ENCODE measurements at places on chromosomes 11 and 22.

- no peak for DNase-seq
These were observed 299.4 kb upstream of the ANO5 start for GRCh38 chr11:21893565-21893867.

DNA sequence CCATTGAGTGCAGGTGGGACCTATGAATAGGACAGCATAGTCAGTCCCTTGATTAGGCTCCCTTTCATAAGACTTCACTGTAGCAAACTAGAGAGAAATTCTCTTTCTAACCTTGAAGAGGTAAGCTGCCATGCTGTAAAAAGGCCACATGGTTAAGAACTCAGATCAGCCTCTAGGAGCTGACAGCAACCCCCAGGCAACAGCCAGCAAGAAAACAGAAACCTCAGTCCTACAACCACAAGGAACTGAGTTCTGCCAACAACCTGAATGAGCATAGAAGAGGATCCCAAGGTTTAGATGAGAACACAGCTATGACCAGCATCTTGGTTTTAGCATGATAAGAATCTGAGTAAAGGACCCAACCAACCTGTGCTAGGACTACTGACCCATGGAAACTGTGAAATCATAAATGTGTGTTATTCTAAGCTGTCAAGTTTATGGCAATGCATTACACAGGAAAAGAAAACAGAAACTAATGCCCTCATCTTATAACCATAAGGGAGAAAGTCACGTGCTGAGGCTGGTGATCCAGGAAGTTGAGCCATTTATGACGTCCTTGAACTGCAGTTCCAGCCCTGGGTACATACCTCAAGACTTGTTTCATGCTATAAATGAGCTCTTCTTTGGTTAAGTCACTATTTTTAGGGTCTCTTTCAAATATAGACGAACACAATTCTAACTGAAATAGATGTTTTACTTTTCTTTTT, 43.3 kb downstream of the RAB38 start:
- DNase-seq: no peak

DNA sequence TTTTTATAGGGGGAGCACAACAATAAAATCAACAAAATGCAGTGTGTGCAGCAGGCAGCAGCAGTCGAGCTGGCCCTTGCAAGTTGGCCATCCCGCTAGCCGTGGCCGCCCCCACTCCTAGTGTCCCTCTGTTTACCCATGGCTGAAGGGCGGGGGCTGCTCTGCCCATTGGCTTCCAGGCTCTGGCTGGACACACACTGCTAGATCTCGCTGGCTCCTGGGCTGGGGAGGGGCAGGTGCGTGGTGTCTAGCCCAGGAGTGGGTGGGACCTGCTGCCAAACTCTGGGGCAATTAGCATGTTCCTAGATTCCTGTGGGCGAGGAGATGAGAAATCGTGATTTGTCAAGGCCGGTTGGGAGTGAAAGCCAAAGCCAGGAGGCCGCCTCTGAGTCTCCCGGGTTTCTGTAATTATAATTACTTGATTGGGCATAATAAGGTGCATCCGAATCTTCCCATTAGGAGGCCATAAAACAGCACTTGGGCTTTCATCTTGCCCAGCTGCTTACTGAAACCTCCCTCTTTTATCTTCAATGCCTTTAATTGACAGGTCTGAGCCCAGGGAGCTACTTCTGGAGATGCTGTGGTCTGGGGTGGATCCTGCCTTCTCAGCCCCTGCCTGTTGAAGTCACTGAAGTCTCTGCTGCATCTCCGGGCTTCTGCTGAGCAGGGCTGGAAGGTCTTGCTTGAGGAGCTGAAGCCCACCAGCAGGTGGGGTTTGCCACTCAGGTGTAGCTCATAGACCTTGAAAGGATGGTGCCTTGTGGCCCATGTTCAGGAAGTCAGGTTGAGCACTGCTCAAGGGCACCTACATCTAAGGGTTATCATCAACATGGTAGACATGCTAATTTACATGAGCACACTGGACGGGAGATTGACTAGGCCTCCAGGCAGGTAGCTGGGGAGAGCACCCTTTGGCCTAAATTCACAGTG, 44.5 kb upstream of the DKK3 start:
- DNase-seq: no peak

- no peak for DNase-seq
These were observed 92.6 kb downstream of the PKNOX2 start for GRCh38 chr11:125257190-125257579.

DNA sequence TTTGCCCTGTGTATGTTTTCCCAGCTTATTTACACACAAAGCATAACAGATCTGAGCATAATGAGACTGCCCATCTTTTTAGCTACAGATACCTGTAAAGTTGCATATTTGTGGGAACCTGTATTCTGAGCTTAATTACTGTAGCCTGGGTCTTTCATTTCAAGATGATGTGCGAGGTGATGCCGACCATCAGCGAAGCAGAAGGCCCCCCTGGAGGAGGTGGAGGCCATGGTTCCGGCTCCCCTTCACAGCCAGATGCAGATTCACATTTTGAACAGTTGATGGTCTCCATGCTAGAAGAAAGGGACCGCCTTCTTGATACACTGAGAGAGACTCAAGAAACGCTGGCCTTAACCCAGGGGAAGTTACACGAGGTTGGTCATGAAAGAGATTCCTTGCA, 1.5 kb downstream of the PPFIA1 start:
- DNase-seq: no peak

GRCh38 chr11:112425121-112425520, 164.5 kb upstream of the PLET1 start:
- DNase-seq: no peak

DNA sequence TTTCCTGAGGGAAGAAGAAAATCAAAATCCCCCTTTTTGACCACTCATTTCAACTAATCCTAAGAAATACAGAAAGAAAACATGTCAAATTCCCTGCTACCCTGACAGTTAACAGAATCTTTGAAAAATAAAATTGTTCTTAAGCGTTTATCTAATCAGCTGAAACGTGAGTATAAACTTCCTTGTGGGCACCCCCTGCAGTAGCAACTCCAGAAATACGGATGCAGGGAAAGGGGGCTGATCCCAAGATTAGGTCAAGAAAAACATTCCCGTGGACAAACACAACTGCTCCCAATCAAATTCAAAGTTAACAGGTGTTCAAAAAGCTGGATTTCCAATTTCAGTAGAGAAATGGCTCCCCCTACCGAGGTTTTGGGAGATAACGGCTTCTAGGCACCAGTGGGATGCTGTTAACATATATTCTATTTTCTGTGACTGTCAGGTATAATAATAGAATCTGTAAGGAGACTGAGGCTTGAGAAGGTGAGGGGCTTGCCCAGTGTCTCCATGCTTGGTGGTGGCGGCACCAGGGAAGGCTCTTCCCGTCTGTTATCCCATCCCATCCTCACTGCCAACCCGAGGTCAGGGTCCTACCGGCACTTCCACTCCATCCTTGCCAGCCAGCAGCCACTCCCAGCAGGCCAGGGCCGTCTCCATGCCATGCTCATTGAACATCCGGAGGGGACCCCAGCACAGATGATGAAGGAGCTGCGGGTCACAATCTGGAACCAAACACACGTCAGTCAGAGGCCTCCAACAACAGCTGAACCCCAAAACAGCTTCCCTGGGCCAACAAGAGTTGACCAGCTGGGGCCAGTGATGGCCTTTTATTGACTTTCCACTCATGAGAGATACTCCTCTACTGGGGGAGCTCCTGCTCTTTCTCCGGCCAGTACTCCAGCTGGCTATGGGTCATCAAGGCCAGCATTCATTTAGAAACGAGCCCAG, 32.0 kb upstream of the SERPIND1 start:
- peak; percentile 23 for DNase-seq

DNA sequence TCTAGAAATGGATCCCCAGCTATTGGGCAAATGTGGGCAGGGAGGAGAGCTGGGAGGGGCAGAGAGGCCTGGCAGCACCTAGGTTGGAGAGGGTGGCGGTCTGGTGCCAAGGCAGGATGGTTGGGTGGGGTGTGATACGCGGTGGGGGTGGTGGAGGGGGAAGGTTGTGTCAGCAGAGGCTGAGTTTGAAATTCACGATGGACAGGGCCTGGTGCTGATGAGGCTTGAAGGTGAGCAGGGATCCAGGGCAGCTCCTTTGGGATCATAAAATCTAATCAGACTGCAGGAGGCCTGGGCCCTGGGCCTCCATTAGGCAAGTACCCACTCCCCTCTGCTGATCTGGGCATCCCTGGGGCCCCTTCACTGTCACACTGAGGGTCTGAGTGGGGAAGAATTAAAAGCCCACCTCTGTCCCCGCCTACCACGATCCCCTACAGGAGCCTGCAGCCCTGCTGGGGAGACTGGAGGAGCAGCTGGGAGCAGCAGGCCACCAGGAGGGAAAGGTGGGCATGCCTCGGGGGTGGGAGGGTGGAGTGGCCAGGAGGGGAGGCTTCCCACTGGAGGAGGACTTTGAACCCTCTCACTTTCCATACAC, 24.0 kb downstream of the IGLL1 start:
- no peak for DNase-seq

- DNase-seq: no peak
These were observed 14.7 kb upstream of the ARHGAP8 start for GRCh38 chr22:44737406-44738346.

DNA sequence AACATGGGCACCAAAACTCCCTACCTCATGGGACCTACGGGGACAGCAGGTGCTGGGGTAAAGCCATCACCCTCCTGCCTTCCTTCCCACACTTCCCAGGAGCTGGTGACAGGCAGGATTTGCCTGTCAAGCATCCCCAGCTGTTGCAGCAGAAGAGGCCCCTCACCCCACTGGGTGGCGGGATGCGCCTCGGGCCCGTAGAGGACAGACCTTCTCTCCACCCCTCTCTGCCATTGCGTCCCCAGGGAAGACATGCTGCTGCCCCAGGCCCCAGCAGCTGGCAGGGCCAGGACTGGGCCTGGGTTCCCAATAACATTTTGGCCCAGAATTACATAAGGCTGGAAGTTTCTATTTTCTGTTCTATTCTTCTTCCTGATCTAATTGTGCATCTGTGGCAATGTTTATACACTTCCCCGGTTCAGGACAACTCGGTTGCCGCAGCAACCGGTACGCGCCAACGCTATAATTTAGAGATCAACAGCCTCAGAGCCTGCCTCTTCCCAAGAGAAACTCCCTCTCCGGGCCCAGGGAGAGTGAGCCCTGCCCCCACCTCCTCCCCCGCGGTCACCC, 25.4 kb downstream of the KCNJ4 start:
- DNase-seq: no peak

DNA sequence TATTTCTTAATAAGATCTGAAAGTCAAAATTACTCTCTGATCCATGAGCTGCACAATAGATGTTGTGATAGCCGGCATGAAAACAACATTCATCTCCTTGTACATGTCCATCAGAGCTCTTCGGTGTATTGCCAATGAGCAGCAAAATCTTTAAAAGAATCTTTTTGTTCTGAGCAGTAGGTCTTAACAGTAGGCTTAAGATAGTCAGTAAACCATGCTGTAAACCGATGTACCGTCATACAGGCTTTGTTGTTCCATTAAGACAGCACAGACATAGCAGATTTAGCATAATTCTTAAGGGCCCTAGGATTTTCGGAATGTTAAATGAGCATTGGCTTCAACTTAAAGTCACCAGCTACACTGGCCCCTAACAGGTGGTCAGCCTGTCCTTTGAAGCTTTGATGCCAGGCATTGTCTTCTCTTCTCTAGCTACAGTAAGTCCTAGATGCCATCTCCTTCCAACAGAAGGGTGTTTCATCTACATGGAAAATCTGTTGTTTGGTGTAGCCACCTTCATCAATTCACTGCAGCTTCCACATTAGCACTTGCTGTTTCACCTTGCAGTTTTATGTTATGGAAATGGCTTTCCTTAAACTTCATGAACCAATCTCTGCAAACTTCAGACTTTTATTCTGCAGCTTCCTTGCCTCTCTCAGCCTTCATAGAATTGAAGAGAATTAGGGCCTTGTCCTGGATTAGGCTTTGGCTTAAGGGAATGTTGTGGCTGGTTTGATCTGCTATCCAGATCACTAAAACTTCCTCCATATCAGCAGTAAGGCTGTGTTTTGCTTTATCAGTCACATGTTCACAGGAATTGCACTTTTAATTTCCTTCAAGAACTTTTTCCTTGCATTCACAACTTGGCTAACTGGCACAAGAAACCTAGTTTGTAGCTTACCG, 28.4 kb downstream of the RRP8 start:
- DNase-seq: no peak

DNA sequence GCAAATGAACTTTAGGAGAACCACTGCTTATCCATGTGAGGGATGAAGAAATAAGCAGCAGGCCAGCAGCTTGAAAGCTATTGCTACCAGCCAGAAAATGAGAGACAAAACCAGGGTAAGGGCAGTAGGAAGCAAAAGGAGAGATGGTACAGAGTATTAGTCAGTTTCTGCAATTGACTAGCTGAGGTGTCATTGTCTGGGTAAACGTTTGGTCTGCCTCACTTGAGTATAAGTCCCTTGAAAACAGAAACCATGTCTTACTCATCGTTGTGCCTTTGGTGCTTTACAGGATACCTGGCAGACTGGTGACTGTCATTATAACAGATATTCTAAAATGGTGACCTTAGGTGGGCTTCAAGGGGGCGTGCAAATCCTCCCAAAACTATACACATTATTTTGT, 63.9 kb upstream of the USP47 start:
- no peak for DNase-seq

- peak; percentile 73 for DNase-seq
These were observed 3.7 kb upstream of the DPF2 start for GRCh38 chr11:65329944-65330403.

GRCh38 chr22:48565901-48566501, 1261.7 kb downstream of the BRD1 start:
- DNase-seq: no peak

GRCh38 chr11:44684859-44685281, 41.9 kb upstream of the TSPAN18 start:
- DNase-seq: no peak

- no peak for DNase-seq
These were observed 378.7 kb upstream of the ANO5 start for GRCh38 chr11:21814169-21814568.

DNA sequence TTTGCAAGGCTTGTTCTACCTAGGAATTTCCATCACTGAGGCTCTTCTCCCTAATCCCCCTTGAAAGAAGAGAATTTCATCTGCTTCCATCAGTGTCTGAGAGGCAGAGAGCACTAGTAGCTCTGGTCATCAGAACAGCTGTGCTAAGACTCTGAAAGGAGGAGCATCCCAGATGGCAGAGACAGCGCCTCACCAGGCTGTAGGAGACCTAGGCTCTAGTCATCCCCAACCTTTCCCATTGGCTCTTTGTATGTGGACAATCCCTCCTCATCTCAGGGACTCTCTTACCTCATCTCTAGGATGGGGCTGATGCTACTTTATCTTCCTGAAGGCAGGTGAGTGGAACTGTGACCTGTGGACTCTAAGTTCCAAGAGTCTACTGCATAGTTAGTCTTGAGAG, 8.8 kb upstream of the OR9I1 start:
- DNase-seq: no peak

DNA sequence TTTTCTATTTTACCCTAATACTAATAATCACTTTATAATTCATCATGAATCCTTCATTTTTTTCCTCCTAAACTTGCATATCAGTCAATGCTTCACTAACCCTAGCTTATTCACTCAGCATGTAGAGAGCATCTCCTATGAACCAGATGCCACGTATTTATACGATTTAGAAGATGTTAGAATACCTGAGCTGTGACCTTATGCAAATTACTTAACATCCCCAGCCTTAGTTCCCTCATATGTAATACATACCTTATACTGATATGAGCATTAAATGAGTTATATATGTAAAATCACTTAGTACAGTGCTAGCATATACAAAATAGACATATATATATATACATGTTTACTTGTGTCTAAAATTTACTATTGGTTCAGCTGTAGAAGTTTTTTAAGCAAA, 9.0 kb downstream of the FAM76B start:
- DNase-seq: no peak

- DNase-seq: no peak
These were observed 7.7 kb upstream of the MRGPRD start for GRCh38 chr11:68988491-68988890.

GRCh38 chr11:16114978-16115871, 241.1 kb downstream of the SOX6 start:
- DNase-seq: no peak

GRCh38 chr11:75143420-75143731, 7.5 kb upstream of the SLCO2B1 start:
- no peak for DNase-seq

Data from T-helper 17 cell (primary cell).